ENCODE measurements at places on chromosomes 2 and 18. TPM values are rescaled to one million over a fixed set of nuclear protein-coding genes. Genes with fewer than 3 reads are reported as not detected.

The CCDC102B gene
- total RNA-seq = 8.2 TPM

The RAX gene
- not detected for total RNA-seq

The TTC32 gene
- total RNA-seq = 20.8 TPM

DNA sequence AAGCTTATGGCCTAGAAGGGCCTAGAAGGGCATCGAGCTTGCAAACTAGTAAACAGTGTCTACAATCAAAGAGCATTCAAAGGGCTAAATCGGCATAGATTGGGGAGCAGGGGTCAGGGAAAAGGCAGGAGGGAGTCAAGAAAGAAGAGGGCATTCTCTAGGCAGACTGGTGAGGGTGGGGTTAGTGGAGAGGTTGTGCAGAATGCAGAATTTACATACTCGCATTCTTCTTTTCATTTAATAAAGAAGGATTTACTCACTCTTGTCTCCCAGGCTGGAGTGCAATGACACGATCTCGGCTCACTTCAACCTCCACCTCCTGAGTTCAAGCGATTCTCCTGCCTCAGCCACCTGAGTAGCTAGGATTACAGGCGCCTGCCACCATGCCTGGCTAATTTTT lies 110.7 kb downstream of the TRIM43 start:
- H3K27ac ChIP-seq = no peak overlapping the region
- no peak overlapping the region for H3K4me3 ChIP-seq
- H3K4me1 ChIP-seq = no peaks in the 10 kb centered on the region
- no peaks in the 10 kb centered on the region for H3K36me3 ChIP-seq
- H3K27me3 ChIP-seq = peaks cover 43% of the 10 kb centered on the region
- no peak for DNase-seq

GRCh38 chr2:98037666-98038336 lies 42.1 kb upstream of the TMEM131 start:
- H3K36me3 ChIP-seq = no peaks in the 10 kb centered on the region
- no peak for DNase-seq
- peaks cover 2% of the 10 kb centered on the region for H3K4me1 ChIP-seq
- H3K27ac ChIP-seq = no peak overlapping the region

DNA sequence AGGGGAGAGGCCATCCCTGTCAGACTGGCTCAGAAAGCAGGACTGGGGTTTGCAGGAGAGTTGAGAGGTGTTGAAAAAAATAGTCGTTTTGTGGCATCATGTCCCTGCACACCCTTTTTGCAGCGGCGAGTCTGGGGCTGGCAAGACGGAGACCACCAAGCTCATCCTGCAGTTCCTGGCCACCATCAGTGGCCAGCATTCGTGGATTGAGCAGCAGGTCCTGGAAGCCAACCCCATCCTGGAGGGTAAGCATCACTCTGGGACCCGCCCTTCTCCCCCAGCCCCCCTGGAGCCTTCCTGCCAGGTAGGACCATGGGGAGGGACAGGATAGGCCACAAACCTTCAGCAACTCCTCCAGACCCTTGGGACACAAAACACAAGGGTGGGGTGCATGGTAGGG lies 34.2 kb downstream of the MYO7B start:
- no peaks in the 10 kb centered on the region for H3K36me3 ChIP-seq
- H3K27ac ChIP-seq = no peak overlapping the region
- peaks cover 5% of the 10 kb centered on the region for H3K27me3 ChIP-seq
- no peak overlapping the region for H3K4me3 ChIP-seq

Data from mesothelial cell of epicardium (in vitro differentiated cells).